ENCODE measurements at places on chromosomes 7 and 10. TPM values are rescaled to one million over a fixed set of nuclear protein-coding genes. Genes with fewer than 3 reads are reported as not detected.

Gene GAD2
- not detected for total RNA-seq

Gene FAM13C
- not detected for total RNA-seq

- DNase-seq = no peak
These were observed 128.7 kb upstream of the JCAD start for GRCh38 chr10:30188101-30188500.

- DNase-seq = no peak
These were observed at the start of gene KLF14 for GRCh38 chr7:130733931-130734814. Gene KLF14, minus strand, starts transcription at chr7:130734207. Its CDS starts 174 bp downstream, at chr7:130734033.

GRCh38 chr10:90592638-90593302 lies 265.1 kb downstream of the HTR7 start:
- DNase-seq = no peak

- DNase-seq = no peak
These were observed 148.8 kb downstream of the CHRM2 start for GRCh38 chr7:137017221-137017620.

Measured in activated CD8-positive, alpha-beta memory T cell treated with anti-CD3 and anti-CD28 coated beads, Interleukin-2, amount 10 ng/mL, durations not matched to agents 7 days and 5 days (primary cell).